Lung (tissue), 17 donors: ENCODE measurements at places on chromosomes 1 and 21. TPM values are rescaled to one million over a fixed set of nuclear protein-coding genes. Genes with fewer than 3 reads are reported as not detected.

- H3K27me3 ChIP-seq, result no peaks in the 10 kb centered on the region
- DNase-seq, result no peak
- H3K4me1 ChIP-seq, result peaks cover 9% of the 10 kb centered on the region
- no peak overlapping the region for H3K4me3 ChIP-seq
- no peaks in the 10 kb centered on the region for H3K36me3 ChIP-seq
Observed at GRCh38 chr21:34705011-34705410, 36.2 kb downstream of the CLIC6 start.

- DNase-seq, result no peak
- no peaks in the 10 kb centered on the region for H3K27me3 ChIP-seq
- H3K4me3 ChIP-seq, result no peak overlapping the region
- H3K36me3 ChIP-seq, result no peaks in the 10 kb centered on the region
Observed at GRCh38 chr21:34928637-34929036, 120.5 kb downstream of the RUNX1 start.

Gene FCGR3A
- 27.1 TPM for polyA plus RNA-seq

DNA sequence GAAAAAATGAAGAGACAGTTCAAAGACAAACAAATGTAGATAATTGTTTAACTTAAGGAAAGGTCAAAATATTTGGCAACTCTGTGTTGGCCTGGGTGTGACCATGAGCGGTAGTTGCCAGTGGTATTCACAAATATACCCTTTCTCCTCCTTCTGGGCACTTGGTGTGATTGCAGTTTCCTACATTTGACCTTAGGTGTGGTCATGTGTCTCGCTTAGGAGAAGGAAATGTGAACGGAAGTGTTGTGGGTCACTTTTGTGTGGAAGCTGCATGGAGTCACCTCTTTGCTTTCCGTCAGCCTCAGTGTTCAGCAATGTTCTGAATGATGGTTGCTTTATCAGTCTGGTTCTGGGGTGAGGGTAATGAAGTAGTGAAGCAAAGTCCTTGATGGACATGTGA lies 3.4 kb upstream of the PCSK9 start:
- no peaks in the 10 kb centered on the region for H3K4me1 ChIP-seq
- H3K4me3 ChIP-seq, result no peak overlapping the region
- no peak for DNase-seq
- H3K27ac ChIP-seq, result no peak overlapping the region

Gene HRNR
- polyA plus RNA-seq, result not detected

Gene SLC22A15
- 8.6 TPM for polyA plus RNA-seq

Gene FCGR3B
- 1.8 TPM for polyA plus RNA-seq

DNA sequence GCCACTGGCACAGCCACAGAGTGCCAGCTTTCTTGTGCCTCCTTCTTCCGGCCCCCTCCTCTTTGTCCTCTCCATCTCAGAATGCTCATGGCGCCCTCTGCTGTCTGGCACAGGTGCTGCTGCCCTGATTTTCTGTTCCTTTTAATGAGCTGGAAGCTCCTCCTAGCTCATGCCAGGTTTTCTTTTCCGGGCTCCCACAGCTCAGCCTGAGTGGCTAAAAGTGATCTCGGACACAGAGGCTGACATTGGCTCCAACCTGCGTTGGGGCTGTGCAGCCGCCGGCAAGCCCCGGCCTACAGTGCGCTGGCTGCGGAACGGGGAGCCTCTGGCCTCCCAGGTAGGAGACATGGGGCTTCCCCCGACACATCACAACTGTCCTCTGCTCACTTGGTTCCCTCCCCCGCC lies 18.7 kb downstream of the CNTN2 start:
- H3K36me3 ChIP-seq, result no peaks in the 10 kb centered on the region
- H3K4me3 ChIP-seq, result no peak overlapping the region
- no peaks in the 10 kb centered on the region for H3K4me1 ChIP-seq
- DNase-seq, result peak; percentile 92

- no peaks in the 10 kb centered on the region for H3K27me3 ChIP-seq
- H3K36me3 ChIP-seq, result no peaks in the 10 kb centered on the region
- no peaks in the 10 kb centered on the region for H3K4me1 ChIP-seq
- DNase-seq, result no peak
Observed at GRCh38 chr1:213883618-213884017, 104.2 kb upstream of the PROX1 start.

GRCh38 chr1:107549152-107549810 lies 408.4 kb downstream of the NTNG1 start:
- no peak for DNase-seq
- H3K36me3 ChIP-seq, result no peaks in the 10 kb centered on the region
- no peak overlapping the region for H3K27ac ChIP-seq

Gene MFAP2
- 7.4 TPM for polyA plus RNA-seq

Gene FOXD2
- polyA plus RNA-seq, result 0.11 TPM

DNA sequence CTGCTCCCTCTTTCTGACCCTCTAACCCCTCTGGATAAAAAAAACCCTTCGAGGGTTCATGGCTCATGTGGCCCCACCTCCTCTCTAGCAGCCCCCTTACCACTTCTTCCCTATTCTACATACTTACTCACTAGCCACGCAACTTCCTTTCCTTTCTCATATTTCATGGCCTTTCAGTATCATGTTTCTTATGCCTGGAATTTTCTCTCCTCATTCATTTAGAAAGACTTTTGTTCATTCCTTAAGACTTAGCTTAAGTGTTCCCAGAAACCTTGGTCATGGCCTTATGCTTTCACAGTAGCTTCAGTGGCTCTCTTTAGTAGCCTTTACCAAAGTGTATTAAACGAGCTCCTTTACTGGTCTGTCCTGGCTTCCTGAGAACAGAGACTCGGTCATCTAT lies 6.1 kb downstream of the ACP6 start:
- H3K4me3 ChIP-seq, result no peak overlapping the region
- no peak overlapping the region for H3K27ac ChIP-seq
- no peak for DNase-seq
- H3K27me3 ChIP-seq, result no peaks in the 10 kb centered on the region
- no peaks in the 10 kb centered on the region for H3K36me3 ChIP-seq

DNA sequence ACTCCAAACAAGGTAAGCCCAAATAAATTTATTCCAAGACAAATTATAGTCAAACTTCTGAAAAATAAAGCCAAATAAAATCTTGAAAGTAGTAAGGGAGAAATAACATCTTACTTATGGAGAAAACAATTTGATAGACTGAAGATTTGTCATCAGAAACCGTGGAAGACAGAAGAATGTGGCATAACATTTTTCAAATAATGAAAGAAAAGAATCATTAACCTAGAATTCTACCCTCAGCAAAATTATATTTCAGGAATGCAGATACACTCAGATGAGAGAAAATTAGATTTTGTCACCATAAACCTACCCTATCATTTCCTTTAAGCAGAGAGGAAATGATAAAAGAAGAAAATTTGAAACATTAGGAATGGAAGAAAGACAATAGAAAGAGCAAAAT lies 27.3 kb upstream of the PADI1 start:
- DNase-seq, result no peak
- no peaks in the 10 kb centered on the region for H3K36me3 ChIP-seq
- H3K27me3 ChIP-seq, result no peaks in the 10 kb centered on the region
- H3K4me3 ChIP-seq, result no peak overlapping the region

Gene JAM2
- polyA plus RNA-seq, result 12.8 TPM

DNA sequence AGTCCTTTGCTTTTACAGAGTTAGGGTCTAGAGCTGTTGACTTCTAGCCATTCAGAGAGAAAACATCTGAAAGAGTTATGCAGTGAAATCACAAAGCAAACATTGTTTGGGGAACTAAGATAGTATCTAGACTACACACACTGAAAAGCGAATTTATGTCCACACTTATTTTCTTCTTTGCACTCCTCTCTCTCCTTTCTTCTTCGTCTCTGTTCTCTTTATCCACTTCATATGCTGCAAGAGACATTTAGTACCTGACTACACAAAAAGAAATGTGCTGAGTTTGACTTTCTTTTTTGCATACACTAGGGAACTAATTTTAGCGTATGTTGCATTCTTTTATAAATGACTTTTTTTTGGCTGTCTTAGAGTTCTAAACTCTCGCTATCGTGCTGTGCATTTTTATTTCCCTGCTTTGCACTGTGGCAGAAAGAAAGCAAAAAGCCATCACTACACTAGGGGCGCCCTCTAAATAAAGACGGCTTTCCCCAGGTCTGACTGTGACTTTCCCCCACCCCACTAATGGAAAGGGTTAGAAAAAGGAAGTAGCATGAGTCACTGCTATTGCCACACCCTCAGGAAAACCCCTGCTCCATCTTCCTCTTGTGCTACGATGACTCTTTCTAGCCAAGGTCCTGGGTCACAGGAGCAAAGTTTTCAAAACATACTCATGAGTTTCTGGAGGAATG lies 65.7 kb downstream of the MAP3K7CL start:
- peaks cover 5% of the 10 kb centered on the region for H3K4me1 ChIP-seq
- H3K27ac ChIP-seq, result peak overlapping the region; percentile 3
- DNase-seq, result peak; percentile 83
- H3K36me3 ChIP-seq, result no peaks in the 10 kb centered on the region
- no peaks in the 10 kb centered on the region for H3K27me3 ChIP-seq

Gene UTS2
- 1.8 TPM for polyA plus RNA-seq

DNA sequence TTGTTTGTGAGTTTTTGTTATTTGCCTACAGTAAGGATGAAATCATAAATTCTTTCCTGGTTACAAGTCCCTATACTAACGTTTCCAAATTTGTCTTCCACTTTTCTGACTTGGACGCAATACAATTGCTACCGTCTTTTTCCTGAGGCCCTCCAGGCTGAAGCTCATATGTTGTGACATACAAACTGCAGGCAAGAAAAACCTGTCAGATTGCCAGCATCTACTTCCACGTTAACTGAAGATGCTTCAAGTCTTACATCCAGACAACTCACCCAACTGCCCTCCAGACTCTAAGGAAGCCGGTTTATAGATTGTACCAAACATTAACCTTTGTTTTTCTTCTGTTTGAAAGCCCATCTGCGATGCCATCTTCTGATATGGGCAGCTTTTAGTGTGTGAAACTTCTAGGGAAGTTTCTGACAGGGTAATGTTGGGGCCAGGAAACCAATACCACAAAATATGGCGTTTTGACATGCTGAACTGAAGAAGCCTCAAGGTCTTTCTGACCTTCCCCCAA lies 21.4 kb upstream of the RNF11 start:
- H3K36me3 ChIP-seq, result no peaks in the 10 kb centered on the region
- no peak overlapping the region for H3K4me3 ChIP-seq
- H3K27ac ChIP-seq, result no peak overlapping the region
- no peak for DNase-seq

Gene TCP10L
- 0.65 TPM for polyA plus RNA-seq

Gene CFHR4
- not detected for polyA plus RNA-seq

Gene EFNA1
- polyA plus RNA-seq, result 187 TPM

DNA sequence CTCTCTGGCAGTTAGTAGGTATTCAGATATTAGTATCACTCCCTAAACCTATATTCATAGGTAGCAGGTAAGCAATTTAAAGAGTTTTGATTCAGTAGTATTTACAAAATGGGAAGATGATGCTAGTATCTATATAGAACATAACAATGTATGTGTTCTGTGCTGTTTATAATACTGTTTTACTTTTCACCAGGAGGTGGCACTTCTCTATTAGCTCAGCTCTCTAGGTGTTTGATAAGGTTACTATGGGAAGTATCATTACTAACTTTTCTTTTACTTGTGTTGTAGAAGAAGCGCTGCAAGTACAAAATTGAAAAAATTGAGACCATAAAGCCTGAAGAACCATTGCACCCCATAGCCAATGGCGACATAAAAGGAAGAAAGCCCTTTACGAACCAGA lies 49.4 kb upstream of the FASLG start:
- peaks cover 9% of the 10 kb centered on the region for H3K36me3 ChIP-seq
- H3K27me3 ChIP-seq, result no peaks in the 10 kb centered on the region
- H3K4me3 ChIP-seq, result no peak overlapping the region
- H3K4me1 ChIP-seq, result no peaks in the 10 kb centered on the region
